Activated CD4-positive, alpha-beta memory T cell treated with anti-CD3 and anti-CD28 coated beads for 36 hours (primary cell): ENCODE measurements at places on chromosomes 1 and 21.
A peak's percentile ranks its signal among the peaks of the same experiment; 100 is the strongest.

- no peak for DNase-seq
These were observed 467.5 kb upstream of the CXADR start for GRCh38 chr21:17045214-17045853.

- DNase-seq = no peak
These were observed 11.4 kb downstream of the KCNJ15 start for GRCh38 chr21:38267991-38268863.

- DNase-seq = no peak
These were observed 126.9 kb downstream of the ESRRG start for GRCh38 chr1:216596281-216596862.

DNA sequence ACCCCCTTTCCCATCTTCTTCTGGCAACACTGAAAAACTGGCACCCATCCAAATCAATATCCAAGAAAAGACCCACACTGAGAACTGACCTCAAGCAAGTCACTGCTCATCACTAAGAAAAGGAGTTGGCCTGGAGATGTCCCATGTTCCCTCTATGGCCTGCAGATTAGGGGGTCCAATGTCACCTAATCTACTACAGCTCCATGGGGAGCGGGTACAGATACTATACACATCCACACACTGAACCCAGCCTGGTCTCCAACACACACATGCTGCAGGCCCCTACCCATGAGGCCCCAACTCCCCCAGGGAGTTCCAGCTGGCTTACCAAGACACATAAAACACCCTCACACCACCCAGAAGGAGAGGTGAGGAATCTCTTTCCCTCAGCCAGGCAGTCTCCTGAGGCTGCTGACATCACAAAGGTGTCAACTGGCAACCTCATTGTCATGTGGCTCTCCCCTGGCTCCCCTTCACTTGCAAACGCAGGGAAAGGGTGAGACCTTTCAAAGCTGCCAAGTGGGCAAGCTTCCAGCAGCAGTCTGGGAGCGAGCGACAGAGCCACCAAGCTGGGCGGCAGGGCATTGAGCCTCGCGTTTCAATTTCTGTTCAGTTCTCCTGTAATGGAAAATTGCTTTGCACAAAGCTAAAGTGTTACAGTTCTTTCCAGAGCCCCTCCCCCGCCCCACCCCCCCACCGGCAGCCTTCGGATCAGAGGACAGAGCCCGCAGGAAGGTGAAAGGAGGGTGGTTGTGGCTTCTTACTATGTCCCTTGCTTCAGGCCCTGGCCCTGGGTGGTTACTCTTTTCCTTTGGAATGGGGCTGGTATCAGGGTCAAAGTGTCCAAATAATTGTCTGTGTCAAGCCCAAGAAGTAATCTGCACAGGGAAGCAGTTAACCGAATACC, at the start of gene LRRC52:
Gene LRRC52, plus strand, starts transcription at position 469 of the 907 bp plus-strand sequence. Its CDS starts 297 bp downstream, at position 766.
- no peak for DNase-seq

DNA sequence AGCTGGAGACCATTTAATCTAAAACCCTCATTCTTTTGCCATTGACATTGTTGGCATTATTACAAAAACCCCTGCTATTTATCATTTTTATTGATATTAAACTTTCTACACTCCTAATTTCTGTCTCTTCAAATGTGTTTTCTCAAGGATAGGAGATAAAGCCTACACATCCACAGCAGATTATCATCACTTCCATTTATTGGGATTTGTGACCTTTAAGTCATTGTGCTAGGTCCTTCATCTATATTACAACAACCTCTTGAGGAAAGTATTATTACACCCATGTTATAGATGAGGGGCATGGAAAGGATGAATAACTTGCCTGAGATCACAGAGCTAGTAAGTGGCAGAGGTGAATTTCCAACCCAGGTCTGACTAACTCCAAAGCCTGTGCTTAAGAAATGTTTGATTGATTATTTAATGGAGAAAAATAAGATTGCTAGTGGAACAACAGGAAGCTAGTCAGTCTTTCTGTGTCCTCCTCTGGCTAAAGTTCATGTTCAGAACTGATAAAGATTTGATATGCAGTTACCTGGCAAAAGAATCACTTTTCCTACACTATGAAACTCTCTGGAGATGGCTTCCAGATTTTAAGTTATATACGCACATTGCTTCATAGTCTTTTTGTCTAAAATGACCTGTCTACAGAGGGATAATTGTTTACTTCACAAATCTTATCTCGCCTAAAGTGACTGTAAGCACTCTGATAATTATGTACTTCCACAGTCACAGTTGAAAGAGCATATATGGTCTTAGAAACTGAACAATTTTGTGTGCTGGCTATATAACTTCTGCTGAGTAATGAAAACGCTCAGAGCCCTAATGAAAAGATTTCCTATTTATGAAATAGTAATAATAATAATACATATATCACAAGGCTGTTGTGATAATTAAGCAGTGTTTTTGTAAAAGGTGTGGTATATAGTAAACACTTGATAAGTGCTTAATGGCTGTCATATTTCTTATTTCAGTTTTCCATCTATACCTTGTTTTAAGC, 15.0 kb downstream of the FMO5 start:
- DNase-seq = no peak

- no peak for DNase-seq
These were observed 421.4 kb upstream of the RUNX1 start for GRCh38 chr21:35470522-35470921.

DNA sequence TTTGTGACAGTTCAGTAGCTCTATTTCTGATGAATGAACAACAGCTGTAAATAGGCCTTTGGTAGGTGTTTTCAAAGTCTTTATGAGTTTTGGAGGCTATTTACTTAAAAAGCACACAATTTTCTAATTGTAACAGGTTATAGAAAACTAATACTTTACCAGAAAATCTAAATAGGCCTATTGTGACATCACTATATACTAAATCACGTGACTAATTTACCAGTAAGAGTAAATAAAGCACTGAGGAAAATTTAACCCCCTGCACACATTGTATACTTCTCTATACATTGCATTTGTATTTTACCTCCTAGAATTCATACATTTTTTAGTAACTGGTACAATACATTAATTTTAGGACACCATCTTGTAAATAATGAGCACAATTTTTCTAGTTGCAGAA, 15.0 kb downstream of the KRTAP26-1 start:
- no peak for DNase-seq

DNA sequence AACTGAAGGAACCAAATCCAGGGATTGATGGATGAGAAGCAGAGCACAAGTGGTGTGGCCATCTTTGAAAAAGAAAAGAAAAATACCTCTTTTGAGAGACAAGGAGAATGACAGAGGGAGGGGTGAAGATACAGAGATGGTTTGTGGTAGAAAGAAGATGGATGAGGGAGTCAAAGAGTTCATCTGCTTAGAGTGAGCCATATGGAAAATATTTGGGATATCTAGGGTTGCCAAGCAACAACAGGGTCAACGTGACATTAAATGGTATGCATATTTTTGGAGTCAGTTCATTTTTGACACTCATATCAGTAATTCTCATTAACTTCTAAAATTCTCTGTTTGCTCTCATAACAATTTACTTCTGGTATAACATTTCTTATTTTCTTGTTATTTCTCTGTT, 50.7 kb downstream of the MACF1 start:
- no peak for DNase-seq

- no peak for DNase-seq
These were observed 11.7 kb downstream of the IQGAP3 start for GRCh38 chr1:156560585-156561163.

DNA sequence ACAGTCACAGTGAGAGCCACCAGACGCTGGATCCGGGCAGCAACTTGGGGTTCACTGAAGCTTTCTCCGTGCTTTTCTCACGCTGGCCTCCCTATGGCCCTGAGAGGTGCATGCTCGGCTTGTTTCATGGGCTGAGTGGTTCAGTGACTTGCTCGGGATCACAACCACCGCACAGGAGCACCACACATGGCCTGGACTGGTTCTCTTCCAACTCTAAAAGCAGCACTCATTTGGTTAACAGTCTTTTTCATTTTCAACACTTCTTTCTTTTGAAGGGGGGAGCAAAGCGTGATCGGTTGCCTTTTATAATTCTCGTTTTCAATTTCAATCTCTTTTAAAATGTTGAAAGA, 26.2 kb downstream of the UBIAD1 start:
- peak; percentile 36 for DNase-seq

DNA sequence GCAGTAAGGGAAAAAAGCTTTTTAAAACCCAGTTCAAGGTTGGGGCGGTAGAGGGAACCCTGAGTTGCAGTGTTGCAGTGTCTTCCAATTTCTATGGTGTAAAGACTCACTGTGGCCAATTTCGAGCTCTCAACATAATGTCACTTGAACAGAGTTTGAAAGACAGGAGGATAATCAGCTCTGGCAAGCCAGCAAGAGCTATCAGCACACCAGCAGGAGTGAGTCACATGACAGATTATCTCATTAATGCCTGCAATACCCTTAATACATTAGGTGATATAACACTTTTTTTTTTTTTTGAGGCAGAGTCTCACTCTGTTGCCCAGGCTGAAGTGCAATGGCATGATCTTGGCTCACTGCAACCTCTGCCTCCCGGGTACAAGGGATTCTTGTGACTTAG, 22.8 kb downstream of the SLC9C2 start:
- DNase-seq = no peak

DNA sequence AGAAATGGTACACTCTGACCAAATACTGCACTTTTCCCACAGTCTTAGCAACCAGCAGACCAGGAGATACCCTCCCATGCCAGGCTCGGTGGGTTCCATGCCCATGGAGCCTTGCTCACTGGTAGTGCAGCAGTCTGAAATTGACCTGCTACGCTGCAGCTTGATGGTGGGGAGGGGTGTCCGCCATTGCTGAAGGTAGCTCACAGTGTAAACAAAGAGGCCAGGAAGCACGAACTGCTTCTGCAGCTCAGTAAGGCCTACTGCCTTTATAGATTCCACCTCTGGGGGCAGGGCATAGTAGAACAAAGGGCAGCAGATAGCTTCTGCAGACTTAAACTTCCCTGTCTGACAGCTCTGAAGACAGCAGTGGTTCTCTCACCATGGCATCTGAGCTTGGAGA, 12.3 kb upstream of the IFI44L start:
- DNase-seq = no peak

GRCh38 chr1:31148409-31148808, 82.9 kb upstream of the PUM1 start:
- no peak for DNase-seq

- DNase-seq = no peak
These were observed 135.1 kb upstream of the MROH9 start for GRCh38 chr1:170800265-170800664.

DNA sequence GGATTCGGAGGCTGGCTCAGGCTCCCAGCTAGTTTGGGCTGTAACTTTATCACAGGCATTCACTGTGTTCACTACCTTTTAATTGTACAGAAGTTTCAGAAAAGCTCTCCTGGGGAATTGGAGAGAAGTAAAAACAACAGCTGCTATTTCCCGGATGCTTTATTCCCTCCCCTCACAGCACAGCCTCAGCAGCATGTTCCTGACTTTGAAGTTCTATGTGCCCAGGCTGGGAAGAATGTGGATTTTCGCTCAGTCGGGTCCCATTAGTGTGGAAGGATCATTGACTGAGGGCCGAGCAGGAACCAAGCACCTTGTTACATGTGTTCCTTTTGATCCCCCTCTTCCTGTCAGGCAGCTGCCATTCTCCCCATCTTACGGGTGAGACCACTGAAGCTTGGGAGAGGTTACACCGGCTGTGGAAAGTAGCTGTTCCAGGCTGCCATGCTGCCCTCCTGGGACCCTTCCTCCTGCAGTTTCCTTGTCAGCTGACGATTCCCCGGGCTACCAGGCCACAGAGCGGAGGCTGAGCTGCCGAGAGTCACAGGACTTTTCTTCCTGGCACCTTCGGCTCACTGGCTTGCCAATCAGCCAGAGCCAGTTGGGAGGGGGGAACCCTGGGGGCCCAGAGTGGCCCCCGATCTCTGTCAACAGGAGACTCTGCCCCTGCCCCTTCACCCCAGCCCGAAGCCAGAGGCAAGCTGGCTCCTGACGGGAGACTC, 223.1 kb upstream of the TMEM51 start:
- no peak for DNase-seq

DNA sequence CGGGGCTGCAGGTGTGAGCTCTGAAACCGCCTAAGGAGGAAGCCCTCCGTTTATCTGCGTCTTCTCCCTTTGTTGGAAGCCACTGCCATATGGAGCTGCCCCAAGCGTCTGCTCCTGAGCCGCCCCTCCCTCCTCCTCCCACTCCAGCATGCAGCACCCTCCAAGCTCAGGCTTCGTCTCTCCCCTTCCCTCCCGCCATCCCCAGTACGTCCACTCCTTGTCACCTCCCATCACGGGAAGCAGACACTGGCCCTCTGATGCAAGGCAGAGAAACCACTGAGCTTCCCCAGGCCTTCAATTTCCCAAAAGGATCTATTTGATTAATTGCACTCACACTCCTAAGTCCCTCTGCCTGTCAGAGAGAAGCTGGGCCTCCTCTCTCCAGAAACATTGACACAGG, 52.5 kb downstream of the NFASC start:
- DNase-seq = no peak

GRCh38 chr1:200737647-200738291, 924 bp upstream of the CAMSAP2 start:
- peak; percentile 14 for DNase-seq

DNA sequence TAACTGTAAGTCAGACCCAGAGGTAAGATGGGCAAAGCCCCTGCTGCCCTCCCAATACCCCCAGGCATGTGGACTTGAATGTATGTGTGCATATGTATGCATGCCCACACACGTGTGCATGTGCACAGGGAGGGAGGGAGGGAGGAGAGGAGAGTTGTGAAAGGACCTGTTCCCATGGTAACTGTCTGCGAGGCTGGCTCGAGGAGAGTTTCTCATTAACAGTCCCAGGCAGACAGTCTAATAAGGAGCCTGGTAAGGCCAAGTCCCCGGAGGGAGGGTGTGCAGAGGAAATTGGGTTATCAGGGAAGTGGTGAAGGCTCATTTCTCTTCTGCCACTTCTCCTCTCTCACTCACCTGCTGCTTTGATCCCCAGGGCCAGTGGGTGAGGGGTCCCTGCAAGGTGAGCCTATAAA, 74.9 kb downstream of the NFASC start:
- DNase-seq = no peak

DNA sequence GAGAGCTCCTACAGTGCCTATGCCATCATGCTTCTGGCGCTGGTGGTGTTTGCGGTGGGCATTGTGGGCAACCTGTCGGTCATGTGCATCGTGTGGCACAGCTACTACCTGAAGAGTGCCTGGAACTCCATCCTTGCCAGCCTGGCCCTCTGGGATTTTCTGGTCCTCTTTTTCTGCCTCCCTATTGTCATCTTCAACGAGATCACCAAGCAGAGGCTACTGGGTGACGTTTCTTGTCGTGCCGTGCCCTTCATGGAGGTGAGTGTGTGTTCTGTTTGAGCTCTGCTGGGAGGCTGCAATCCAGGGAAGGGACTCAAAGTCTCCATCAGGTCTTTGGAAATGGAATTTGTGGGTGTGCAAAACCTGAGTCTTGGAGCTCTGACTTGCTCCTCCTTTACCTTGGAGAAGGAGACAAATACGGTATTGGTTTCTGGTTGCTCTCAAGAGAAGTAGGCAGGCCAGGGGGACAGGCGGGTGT, 658 bp downstream of the GPR37L1 start:
- DNase-seq = no peak

DNA sequence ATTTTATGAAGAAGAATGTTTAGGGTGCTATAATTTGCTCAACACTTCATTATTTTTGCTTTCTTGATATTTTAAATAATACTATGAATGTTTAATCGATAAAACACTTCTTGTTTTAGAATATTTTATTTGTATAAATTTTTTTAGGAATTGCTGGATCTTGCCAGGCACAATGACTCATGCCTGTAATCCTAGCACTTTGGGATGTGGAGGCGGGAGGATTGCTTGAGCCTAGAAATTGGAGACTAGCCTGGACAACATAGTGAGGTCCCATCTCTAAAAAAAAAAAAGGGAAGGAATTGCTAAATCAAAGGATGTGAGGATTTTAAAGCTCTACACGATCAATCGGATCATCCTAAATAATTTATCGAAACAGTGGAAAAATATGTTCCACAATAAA, 17.6 kb downstream of the RNF11 start:
- no peak for DNase-seq
